Heart left ventricle (tissue), 16 donors: ENCODE measurements at places on chromosomes 11 and 22. TPM values are rescaled to one million over a fixed set of nuclear protein-coding genes. Genes with fewer than 3 reads are reported as not detected.

GRCh38 chr11:109619498-109619897 is 197.5 kb downstream of the C11orf87 start:
- no peak for DNase-seq

DNA sequence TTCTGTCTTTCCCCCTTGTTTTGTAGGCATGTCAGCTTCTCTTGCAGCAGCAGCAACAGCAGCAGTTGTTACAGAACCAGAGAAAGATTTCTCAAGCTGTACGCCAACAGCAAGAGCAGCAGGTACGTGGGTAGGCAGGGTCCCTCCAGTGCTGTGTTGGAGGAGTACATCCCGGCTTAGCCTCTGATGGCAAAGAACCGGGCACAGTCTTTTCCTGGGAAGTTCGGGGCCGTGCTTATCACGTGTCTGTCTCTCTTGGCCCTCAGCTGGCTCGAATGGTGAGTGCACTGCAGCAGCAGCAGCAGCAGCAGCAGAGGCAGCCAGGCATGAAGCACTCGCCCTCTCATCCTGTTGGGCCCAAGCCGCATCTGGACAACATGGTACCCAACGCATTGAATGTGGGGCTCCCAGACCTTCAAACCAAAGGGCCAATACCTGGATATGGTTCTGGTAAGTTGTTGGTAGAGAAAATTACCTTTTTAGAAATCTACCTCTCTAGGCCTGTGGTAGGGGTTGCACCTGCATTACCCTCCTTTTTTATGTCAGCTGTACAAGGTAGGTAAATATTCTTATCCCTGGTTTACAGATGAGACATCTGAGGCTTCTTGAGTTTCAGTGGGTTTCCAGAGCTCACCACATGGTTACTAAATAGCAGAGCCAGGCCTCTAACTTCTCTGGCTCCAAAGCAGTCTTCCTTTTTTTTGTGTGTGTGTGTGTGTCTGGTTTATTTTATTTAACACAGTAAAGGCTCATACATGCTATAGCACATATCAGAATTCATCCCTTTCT is 45.2 kb upstream of the ADSL start:
- DNase-seq: no peak

- peak; percentile 5 for DNase-seq
Observed at GRCh38 chr22:49765951-49766350, 61.7 kb downstream of the BRD1 start.

- peak; percentile 82 for DNase-seq
Observed at GRCh38 chr22:26642465-26643417, 14.6 kb upstream of the MIAT start.

DNA sequence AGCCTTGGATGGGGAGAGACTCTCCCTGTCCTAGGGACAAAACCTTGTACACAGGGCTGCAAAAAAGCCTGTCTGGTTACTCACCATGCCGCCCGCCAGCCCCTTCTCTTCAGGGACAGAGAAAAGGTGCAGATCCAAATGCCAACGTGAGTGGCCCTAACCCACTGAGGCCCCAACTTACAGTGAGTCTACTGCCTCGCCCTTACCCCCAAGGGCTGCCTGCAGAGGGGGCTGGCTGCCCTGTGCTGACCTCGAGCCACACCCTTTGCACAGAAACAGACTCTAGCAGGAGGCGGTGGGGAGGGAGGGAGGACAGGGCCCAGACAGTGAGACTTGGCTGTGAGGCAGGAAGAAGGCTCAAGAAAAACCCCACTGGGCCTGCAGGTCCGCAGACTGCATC is 13.6 kb upstream of the CHST1 start:
- no peak for DNase-seq

DNA sequence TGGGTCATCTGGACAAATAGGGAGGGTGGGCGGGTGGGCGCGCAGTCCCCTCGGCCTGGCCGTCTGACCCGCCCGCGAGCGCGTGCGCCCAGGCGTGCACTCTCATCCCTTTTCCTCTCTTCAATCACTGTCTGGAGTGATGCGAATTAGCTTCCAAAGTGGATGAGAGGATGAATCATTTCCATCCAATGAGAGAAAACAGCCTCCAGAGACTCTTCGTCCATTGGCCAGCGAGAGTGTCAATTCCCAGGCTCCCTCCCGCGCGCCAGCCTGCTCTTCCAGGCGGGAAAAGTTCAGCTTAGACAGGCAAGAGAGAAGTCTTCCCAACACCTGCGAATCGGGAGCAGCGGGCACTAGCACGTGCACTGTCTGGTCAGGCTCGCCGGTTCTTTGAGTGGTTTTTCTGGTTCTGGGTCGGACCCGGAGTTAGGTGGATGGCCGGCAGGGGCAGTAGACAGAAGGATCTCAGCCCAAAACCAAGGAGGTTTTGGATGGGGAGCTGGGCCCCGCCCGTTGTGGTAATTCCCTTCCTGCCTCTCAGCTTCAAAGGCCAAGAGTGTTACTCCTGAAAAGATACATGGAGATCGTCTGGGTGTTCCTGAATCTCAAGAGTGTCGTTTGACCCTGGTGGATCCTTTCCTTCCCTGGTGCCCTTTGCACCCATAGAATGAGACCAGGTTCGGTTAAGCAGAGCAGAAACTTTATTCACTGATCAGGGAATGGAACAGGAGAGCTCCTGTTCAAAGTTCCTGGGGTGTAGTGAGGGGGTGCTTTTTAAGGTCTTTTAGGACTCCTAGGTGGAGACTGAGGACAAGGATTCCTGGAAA is 33.4 kb upstream of the GLYATL1 start:
- peak; percentile 81 for DNase-seq

DNA sequence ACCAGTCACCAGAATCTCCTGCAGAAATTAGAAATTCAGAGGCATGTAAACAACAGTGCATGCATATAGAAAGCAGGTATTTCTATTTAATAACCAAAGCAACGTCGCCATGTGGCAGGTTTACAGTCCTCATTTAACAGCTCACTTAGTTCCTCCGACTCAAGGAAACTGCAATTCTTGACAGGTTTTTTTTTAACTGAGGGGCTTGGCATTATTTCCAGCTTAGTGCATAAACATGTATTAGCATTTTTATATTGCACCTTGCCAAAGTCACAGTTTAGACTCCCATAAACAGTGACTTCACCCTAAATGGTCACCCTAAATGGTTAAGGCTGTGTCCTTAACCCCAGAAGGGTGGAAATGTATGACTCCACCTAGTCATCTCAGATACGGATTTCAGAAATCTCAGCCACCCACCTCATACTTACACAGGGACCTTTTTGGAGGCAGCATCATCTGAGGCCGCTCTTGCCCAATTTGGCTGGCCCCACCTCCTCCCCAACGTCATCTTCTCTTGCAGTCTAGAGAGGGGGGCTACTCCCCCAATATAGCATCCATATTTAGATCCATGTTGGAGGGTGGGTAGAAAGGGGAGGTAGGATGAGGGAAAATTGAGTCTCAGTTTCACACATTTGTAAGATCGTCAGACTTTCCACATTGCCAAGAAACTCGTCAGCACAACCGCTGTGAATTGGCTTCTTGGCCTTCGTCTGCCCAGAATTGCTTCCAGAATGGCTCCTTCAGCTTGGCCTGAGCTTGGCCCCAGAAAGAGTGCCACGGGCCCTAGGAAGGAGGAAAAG is 31.8 kb upstream of the SLC35C1 start:
- DNase-seq: no peak

DNA sequence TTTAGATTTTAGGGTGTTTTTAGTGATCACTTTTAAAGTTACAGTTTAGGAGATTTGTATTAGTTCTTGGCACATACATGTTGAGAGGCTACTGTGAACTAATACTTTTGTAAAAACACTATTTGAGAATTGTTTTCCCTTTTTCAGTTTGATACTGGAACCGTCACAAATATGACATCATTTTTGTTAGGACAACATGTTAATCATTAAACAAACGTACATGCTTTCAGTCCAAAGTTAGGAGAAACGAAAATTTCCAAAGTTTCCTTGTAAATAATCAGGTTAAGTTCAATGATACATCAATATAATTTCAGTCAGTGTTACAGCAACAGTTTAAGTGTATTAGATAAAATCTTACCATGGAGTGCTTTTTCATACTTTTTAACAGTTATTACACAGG is 53.1 kb downstream of the SPECC1L start:
- no peak for DNase-seq

GRCh38 chr11:47354913-47355282 is 2.4 kb upstream of the MYBPC3 start:
- no peak for DNase-seq

- no peak for DNase-seq
Observed at GRCh38 chr11:83836065-83836464, 549.9 kb upstream of the CCDC90B start.

CDC45 gene
- total RNA-seq: 0.16 TPM

APOBEC3B gene
- total RNA-seq: 1.1 TPM
